ENCODE measurements at places on chromosomes 5 and 9.

DNA sequence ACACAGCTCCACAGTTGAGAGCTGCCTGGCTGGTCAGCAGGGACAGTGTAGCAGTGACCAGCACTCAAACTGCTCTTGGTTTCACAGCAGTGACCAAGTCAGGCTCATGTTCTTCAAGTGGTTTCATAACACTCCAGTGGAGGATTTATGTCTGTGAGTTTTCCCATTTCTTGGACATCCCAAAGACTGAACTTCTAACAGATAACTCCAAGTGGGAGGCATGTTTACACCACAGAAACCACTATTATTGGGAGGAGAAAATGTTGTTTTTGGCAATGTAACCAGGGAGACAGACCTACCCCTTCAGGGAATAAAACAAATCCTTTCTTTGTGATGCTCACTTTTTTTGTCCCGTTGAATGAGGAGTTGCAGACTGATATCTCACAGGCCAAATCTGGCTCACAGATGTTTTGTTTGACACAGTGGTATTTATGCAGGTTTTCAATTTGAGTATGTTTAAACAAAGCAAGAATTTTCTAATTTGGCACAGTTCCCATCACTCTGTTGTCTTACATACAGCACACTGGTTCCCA, 141.5 kb downstream of the RMI1 start:
- DNase-seq = no peak

DNA sequence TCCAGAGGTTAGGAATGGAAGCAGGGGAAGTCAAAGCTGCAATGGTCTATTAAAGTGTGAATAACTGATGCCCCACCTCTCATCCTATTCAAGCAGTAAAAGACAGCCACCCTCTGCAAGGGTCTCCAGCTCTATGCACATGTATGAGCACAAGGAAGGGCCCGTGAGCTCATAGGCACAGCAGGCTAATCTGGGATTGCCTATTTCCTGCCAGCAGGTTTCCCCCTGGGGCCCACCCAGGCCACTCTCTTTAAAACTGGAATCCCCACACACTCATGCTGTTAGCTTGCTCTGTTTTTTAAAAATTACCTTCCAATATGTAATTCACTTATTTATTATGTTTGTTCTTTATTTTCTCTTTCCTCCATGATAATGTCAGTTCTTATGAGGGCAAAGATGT, 48.7 kb upstream of the ZNF366 start:
- no peak for DNase-seq

- DNase-seq = no peak
Observed at GRCh38 chr5:37133939-37134338, 115.2 kb downstream of the CPLANE1 start.

GRCh38 chr9:94812343-94812742, 85.8 kb downstream of the AOPEP start:
- no peak for DNase-seq

DNA sequence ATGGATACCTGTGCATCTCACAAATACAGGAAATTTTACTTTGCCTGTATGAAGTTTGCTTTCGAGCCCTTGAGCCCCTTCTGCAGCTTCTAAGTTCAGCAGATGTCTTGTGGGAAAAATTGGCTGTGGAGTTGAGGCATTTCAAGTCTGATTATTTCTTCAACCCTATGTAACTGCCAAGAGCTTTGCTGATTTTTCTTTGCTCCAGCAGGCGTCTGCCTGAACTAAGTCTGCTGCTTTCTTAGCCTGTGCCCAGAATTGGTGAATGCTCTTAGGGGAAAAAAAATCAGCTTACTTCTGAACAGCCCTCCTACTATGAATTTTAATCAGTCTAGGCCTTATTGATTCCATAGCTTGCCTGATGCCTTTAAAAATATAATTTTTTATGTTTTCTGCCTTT, 41.2 kb downstream of the RIC1 start:
- DNase-seq = no peak

- DNase-seq = no peak
Observed at GRCh38 chr9:111502506-111502905, 18.3 kb upstream of the ECPAS start.

GRCh38 chr9:18606846-18607245, 132.9 kb downstream of the ADAMTSL1 start:
- DNase-seq = no peak
